ENCODE measurements at places on chromosomes 3 and 15.

DNA sequence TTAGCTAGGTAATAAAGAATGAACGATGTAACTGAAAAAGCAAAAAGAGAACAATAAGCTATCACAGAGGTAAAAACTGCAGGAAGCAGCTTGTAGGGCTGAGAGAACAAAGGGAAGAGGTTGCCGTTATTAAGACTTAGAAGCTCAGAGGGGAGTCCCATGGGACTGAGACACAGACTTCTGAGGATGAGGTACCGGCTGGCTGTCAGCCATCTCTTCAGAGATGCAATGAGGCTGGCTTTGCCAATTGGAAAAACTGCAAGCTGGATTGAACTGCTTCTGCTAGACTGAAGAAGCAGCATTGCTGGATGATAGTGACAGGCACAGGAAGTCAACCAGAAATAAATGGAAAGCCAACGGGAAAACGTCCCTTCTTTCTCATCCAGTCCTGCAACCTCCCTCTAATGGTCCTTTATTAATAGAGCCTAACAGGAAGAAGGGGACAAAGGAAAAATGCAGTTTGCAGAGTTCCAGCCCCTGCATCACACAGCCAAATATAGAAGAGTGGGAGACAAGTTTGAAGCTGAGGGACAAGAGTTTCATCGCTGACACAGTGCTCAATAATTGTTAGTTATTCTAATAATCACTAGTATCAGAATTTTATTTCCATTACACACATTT lies 21.1 kb upstream of the KLHL6 start:
- no peak overlapping the region for H3K27ac ChIP-seq
- no peaks in the 10 kb centered on the region for H3K4me1 ChIP-seq
- no peaks in the 10 kb centered on the region for H3K36me3 ChIP-seq
- H3K4me3 ChIP-seq = no peak overlapping the region

DNA sequence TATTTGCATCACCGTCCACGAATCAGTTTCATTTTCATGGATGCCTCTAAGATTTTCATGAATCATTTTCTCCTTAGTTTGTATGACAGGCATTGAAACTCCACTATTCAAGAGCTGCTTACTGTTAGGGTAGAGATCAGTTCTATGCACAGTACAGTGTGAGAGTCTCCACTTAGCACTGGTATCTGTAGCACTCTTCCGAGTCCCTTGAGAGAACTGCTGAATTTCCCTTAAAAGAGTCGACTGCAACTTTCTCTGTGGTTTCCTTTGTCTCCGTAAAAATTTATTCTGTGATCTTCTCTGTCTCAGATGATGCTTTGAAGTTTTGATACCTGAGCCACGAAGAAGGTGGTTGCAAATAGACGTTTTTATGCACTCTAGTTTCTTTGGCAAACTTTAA lies 14.8 kb downstream of the GTPBP8 start:
- no peak for DNase-seq
- H3K36me3 ChIP-seq = peaks cover 37% of the 10 kb centered on the region
- no peaks in the 10 kb centered on the region for H3K27me3 ChIP-seq

- peaks cover 13% of the 10 kb centered on the region for H3K4me1 ChIP-seq
- peak; percentile 29 for DNase-seq
- no peak overlapping the region for H3K4me3 ChIP-seq
- H3K36me3 ChIP-seq = no peaks in the 10 kb centered on the region
These were observed 23.7 kb downstream of the ALPK3 start for GRCh38 chr15:84840741-84841429.

DNA sequence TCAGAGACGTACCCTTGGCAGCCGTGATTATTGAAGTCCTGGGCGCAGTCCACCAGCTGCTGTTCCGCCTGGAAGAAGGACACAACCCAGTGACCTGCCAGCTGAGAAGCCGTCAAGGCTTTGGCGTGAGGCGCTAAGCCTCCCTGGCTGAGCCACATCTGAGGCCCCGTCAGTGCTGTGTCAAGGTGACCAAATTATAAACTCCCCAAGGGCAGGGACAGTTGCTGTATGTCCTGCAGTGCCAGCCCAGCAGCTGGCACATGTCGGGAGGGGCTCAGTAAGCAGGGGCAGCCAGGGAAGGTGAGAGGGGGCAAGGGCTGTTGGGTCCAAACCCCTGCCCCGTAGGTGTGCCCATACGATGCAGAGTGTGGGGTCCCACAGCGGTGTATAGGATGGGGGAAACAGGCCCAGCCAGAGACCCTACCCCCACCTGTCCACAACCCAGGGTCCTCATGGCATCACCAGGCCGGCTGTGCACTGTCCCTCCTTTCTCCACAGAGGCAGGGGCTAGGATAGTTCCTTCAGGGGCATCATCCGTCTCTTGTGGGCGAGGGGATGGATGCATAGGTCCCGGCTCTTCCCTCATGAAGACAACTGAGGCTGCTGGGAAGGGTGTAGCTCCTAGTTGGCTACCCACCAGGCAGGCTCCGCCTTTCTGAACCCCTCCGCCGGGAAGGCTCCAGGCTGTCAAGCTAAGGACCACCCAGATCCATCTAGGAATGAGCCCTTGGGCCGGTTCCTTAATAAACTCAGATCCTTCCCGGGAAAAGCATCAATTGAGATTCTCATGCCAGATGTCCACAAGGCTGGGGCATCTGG lies 13.2 kb downstream of the CTSH start:
- peak overlapping the region; percentile 66 for H3K27ac ChIP-seq
- H3K4me3 ChIP-seq = no peak overlapping the region
- no peak for DNase-seq
- no peaks in the 10 kb centered on the region for H3K36me3 ChIP-seq
- H3K4me1 ChIP-seq = peaks cover 26% of the 10 kb centered on the region

GRCh38 chr3:107574650-107575049 lies 51.9 kb downstream of the BBX start:
- no peak overlapping the region for H3K27ac ChIP-seq
- no peaks in the 10 kb centered on the region for H3K4me1 ChIP-seq
- peak; percentile 2 for DNase-seq
- no peaks in the 10 kb centered on the region for H3K27me3 ChIP-seq
- no peaks in the 10 kb centered on the region for H3K36me3 ChIP-seq
- no peak overlapping the region for H3K4me3 ChIP-seq

- H3K4me3 ChIP-seq = no peak overlapping the region
- no peak for DNase-seq
- no peaks in the 10 kb centered on the region for H3K36me3 ChIP-seq
- no peaks in the 10 kb centered on the region for H3K27me3 ChIP-seq
- H3K27ac ChIP-seq = no peak overlapping the region
These were observed 35.0 kb downstream of the DRD3 start for GRCh38 chr3:114143817-114144216.

DNA sequence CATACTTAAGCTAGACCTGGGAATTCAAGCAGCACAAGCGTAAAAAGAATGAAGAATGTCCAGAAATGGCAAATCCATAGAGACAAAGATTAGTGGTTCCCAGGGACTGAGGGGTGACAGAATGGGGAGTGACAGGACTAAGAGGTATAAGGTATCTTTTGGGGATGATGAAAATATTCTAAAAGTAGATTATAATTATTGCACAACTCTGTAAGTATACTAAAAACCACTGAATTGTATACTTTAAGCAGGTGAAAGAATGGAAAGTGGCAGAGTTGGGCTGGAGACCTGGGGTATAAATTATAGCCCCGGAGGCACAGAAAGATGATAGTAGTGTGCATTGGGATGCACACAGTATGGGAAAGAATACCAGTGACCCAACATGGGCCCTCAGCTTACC lies 5.6 kb downstream of the BRK1 start:
- no peak for DNase-seq
- H3K27ac ChIP-seq = no peak overlapping the region
- peaks cover 8% of the 10 kb centered on the region for H3K4me1 ChIP-seq
- H3K4me3 ChIP-seq = no peak overlapping the region
- H3K36me3 ChIP-seq = peaks cover 12% of the 10 kb centered on the region
